ENCODE measurements at places on chromosomes 5 and 9. TPM values are rescaled to one million over a fixed set of nuclear protein-coding genes. Genes with fewer than 3 reads are reported as not detected.

Gene CARD6
- 1.7 TPM for total RNA-seq

Gene GCNT4
- total RNA-seq = 2.4 TPM

Gene SPATA31A3
- total RNA-seq = not detected

Gene PCDHA9
- 0.16 TPM for total RNA-seq

Gene NIPBL
- total RNA-seq = 77.2 TPM

Gene SEMA6A
- total RNA-seq = 106 TPM

Gene EIF4E1B
- total RNA-seq = not detected

Gene PCSK5
- total RNA-seq = 44.3 TPM

Gene ADRB2
- 3.1 TPM for total RNA-seq

Gene SLC34A3
- total RNA-seq = not detected

Gene SMIM23
- not detected for total RNA-seq

Gene CBY3
- total RNA-seq = not detected

Gene PLPP6
- total RNA-seq = 17.2 TPM

Gene RAD17
- total RNA-seq = 17.6 TPM

DNA sequence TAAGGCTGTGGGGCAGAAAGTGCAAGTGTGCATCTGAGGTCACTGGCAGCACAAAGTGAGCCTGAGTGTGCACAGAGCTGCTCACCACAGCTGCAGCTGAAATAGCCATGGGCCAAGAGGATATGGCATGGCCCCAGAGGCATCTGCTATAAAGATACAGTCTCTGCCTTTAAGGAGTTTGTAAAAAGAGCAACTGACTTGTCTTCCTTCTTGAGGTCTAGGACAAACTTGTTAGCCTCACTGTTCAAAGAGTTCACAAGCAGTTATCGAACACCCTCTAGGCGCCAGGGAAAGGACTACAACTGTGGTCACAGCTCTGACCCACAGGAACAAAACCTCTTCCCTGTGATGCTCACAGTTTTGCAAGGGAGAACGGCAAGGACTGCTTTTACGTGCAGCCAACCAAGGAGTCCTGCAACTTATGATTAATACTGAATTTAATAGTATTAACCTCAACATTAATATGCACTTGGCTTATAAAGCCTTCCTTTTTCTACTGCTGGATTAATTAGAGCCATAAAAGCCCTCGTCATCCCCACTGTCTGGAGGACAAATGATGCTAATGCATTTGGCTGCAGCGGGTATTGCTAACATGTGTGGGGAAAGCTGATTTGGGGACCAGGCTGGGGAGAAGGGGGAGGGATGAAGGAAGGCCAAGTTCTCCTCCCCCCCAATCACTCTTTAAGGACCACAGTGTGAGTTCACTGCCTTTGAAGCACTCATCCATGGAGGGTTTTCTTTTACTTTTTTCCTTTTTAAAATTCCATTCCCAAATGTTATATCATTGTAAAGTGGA is 189.8 kb upstream of the TRIM32 start:
- DNase-seq = no peak

DNA sequence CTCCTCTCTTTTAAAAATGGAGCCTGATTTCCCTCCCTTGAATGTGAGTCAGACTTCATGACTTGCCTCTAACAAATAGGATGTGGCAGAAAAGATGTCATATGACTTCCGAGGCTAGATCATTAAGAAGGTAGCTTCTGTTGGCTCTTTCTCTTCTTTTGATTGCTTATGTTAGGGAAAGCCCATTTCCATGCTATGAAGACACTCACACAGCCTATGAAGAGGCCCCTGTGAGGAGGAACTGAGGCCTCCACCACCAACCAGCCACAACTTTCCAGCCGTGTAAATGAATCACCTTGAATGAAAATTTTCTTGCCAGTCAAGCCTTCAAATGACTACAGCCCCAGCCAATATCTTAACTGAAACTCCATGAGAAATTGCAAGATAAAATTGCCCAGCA is 413.4 kb downstream of the TMEM38B start:
- no peak for DNase-seq

DNA sequence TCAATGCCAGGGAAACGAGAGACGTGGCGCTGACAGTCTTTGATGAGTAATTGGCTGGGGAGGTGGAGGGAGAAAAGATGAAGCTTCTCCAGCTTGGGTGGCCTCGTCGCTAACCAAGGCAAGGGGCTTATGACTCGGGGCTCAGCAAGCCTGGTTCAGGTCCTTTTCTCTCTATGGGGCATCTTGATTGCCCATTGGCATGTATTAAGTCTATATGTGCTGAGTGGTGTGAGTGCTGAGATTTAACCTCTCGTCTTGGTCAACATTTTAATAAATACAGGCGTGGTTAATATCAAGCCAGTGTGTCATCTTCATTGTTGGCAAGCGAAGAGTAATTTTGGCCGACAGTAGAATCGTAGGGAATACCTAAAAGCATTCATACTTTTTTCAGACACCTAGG is 85.9 kb downstream of the RAI14 start:
- no peak for DNase-seq

GRCh38 chr5:53236683-53237082 is 127.1 kb upstream of the MOCS2 start:
- DNase-seq = no peak

- DNase-seq = no peak
Measured at GRCh38 chr9:88406051-88406450, 17.8 kb downstream of the SPIN1 start.

DNA sequence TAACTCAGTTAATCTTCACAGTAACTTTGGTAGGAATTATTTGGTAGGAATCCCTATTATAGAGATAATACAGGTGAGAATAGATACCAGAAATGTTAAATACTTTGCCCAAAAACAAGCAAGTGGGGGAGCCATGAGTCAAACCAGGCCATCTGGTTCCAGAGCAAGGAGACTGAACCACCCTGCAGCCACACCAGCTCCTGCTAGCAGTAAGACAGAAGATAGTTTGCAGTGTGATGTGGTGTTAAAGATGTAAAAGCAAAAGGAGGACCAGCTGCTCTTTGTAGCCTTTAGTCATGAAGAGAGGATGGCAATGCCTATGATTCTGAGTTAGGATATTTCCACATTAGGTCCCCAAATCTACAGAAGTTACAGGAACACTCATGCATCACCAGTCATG is 101.4 kb downstream of the PRKACG start:
- no peak for DNase-seq

GRCh38 chr5:159799701-159800100 is 116.6 kb upstream of the ADRA1B start:
- DNase-seq = no peak

GRCh38 chr5:137575847-137576246 is 76.7 kb upstream of the SPOCK1 start:
- no peak for DNase-seq

DNA sequence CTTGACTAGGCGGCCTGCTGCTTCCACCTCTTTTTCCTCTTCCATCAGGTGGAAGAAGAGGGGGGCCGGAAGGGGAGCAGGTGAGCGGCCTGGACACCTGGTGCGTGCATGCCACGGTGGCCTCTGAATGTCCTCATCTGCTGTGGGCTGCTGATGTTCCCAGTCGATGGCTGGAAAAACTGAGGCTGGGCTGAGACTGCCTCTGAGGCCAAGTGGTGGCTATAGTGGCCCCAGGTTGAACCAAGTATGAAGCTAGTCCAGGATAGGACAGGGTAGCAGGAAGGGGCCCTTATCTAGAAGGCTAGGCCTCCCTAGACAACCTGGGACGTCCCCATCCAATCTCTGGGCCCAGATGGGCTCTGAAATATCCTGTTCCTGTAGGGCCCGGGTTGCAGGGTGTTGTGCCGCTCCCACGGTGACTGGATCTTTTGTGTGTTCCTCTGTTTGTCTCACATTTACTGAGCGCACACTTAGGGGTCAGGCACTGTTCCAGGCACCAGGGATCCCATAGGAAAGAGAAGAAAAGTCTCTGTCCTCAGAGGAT is 753 bp upstream of the NR5A1 start:
- peak; percentile 37 for DNase-seq

GRCh38 chr5:176784218-176785165 is 25.9 kb upstream of the UNC5A start:
- no peak for DNase-seq

DNA sequence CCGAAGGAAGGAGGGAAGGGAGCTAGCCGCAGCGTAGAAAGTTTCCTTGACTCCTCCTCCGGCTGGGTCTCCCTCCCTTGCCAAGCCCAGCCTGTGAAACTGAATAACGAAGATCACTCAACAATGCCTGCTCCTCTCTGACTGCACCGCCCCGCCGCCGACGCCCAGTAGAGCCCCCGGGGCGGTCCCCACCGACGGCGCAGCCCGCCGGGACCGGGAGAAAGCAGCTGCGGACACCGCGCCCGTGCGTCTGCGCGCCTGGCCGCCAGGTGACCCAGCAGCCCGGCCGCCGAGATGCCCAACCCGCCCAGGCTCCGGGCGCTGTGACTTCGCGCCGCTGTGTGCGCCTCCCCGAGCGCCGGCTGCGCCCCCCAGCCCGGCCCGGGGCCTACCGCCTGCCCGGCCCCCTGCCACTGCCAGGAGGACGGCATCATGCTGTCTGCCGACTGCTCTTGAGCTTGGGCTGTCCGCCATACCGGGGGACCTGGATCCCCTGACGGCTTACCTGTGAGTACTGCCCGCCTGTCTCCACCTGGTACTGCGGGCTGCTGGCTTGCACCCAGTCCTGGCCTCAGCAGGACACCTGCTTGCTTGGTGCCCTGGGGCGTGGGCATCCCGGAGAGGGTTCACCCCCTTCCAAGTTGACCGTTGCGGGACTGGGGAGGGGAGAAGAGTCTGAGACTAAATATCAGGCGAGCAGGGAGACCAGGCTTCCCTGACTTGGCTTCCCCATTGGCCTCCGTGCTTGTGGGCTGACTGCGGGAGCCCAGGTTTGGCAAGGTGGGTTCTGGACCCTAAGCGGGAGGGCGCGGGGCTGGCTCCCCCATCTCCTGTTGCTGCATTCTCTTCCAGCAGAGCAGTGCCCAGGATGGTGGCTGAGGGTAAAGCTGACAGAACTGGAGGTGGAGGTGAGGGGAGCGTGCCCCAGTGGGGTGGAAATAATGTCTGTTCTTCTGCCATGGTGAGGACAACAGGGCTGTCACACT is 26.2 kb upstream of the SPTLC1 start:
- DNase-seq = no peak

DNA sequence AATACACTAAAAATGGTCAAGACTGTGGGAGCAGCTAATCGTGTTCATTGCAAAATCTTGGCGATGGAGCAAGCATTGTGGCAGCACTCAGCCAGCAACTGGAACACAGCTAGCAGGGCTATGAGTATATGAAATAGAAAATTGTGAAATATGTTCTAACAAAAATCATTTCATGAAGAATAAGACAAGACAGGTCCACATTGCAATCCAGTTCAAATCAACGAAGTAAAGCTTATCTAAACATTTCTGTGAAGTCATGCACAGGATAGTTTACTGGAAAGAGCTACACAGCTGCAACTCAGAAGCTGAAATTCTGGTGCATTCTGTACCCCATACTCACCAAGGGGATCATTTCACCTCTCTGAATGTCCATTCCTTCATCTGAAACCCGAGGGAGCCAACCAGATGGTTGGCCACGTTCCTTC is 5.3 kb upstream of the NFIL3 start:
- no peak for DNase-seq

DNA sequence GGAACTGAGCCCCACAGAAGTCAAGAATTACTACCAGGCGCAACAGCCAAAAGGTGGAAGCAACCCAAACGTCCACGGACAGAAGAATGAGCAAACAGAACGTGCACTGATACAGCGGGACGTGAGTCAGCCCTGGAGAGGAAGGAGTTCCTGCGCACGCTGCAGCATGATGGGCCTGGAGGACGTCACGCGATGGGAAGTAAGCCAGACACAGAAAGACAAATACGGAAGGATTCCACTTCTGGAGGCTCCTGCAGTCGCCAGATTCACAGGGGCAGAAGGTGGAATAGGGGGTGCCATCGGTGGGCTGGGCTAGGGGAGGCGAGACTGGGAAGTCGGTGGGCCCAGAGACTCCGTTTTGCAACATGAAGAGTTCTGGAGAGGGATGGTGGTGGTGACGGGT is 80.3 kb upstream of the PHYKPL start:
- peak; percentile 57 for DNase-seq

GRCh38 chr5:65916636-65917035 is 9.7 kb upstream of the ERBIN start:
- no peak for DNase-seq

- no peak for DNase-seq
Measured at GRCh38 chr5:126531543-126532120, 63.4 kb downstream of the ALDH7A1 start.

- DNase-seq = no peak
Measured at GRCh38 chr5:157137691-157138090, 5.0 kb downstream of the MED7 start.

DNA sequence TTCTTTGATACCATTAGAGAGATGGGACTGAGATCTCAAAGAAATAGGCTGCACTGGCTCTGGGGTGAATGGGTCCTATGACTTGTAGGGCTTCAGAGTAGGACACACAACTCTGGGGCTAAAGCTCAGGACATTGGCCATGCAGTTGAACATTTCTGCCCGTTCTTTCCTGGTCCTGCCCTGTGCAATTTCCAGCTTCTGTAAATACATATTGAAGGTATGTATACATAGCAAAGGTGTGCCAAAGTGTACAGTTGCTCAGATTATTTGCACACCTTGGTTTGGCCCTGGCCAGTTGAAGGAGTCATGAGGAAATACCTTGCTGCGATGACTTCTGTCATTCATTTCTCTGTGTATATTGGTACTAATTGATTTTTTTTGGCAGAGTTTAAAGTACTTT is 52.8 kb upstream of the TAF11L2 start:
- DNase-seq = peak; percentile 68

DNA sequence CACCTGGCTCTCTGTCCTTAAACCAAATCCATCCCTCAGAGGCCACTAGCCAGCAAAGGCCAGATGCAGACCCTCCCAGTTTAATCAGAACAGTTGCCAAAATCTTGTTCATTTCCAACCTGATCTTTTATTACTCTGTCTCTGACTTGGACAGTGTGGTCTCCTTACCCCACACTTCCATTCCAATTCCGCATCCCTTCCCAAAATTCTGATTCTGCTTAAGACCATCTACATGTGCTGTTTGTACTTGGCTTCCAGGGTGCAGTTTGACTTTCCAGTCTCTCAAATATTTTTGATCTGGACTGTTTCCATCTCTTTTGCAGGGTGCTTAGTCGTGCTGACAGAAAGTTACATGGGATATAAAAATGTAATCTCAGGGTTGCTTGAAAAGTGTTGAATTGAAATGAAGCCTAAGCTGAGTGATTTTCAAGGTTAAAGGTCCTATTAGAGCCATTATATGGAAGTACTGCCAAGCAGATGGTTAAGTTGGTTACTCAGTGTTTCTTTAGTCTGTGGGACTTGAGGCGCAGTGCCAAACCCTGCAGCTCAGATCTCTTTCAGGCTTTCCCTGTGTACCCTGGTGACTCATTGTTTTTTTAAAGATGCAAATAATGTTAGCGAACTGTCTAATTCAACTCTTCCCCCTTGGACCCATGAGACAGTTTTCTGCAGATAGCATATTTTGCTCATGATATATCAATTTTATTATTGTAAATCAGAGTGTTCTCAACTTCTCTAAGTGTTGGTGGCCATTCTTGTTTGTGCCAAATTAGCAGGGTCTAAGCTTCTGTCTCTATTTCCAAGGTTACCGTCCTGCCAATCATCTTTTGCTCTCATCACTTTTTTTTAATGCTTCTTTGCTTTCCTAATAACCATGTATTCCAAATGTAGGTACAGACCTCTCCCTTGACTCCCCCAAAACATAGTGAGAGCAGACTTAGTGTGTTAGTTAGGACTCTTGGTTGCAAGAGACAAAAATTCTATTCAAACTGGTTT is 18.2 kb upstream of the DCP2 start:
- peak; percentile 26 for DNase-seq

- no peak for DNase-seq
Measured at GRCh38 chr5:81181576-81182316, 51.4 kb upstream of the CKMT2 start.
